ENCODE measurements at places on chromosomes 2 and 18.
A peak's percentile ranks its signal among the peaks of the same experiment; 100 is the strongest.

DNA sequence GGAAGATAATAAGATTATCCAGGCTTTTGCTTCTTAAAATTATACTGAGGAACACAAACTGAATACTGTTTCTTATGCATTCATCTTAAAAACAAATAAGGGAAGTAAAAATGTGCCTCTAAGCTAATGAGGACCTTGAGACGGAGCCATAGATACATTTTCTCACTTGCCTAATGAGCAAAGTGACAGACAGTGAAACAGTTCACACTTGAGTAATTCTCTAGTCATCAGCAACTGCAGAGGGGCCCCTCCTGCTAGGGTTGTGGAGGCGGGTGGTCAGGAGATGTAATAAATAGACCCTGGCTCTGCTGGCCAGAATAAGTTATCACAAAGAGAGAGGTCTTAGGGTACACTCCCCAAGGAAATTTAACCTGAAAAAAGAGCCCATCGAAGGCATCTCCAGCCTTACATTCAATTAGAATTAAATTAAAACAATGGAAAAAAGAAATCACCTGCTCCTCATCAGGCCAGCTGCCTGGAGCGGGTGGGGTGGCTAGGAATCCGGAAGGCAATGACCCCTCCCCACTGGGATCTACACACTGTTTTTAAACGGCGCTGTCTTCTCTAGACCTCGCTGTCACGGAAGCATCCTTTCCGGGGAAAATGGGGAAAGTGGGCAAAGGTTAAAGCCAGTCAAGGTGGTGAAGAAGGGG lies 32.6 kb upstream of the INSIG2 start:
- DNase-seq: no peak

GRCh38 chr18:48902856-48903601 lies 47.7 kb downstream of the SMAD7 start:
- DNase-seq: no peak

DNA sequence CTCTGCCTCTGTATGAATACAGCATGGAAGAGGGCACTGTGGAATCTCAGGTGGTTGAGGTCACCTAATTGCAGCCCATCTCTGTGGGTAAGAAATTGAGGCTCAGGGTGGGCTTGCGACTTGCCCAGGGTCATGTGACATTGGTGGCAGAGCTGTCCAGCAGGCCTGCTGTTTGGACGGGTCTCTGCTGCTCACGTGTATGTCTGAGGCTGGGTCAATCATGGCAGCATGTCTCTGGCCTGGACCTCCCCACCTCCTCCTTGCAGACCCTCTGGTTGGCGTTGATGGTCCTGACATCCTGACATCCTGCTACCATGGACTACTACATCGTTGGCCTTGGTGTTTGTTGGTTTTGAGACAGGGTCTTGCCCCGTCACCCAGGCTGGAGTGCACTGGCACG lies 64.3 kb upstream of the HPCAL1 start:
- no peak for DNase-seq

- DNase-seq: no peak
These were observed 261.6 kb upstream of the SPOPL start for GRCh38 chr2:138239902-138240491.

- no peak for DNase-seq
These were observed 19.2 kb downstream of the GPR75 start for GRCh38 chr2:53840580-53840979.

- DNase-seq: no peak
These were observed 62.8 kb upstream of the UPP2 start for GRCh38 chr2:158038901-158039300.

GRCh38 chr2:28392297-28393113 lies at the start of gene FOSL2:
Gene FOSL2 (plus strand): TSS chr2:28392858. CDS start chr2:28393721, 863 bp downstream.
- peak; percentile 90 for DNase-seq

- DNase-seq: no peak
These were observed 297.5 kb upstream of the CRIM1 start for GRCh38 chr2:36058076-36058475.

DNA sequence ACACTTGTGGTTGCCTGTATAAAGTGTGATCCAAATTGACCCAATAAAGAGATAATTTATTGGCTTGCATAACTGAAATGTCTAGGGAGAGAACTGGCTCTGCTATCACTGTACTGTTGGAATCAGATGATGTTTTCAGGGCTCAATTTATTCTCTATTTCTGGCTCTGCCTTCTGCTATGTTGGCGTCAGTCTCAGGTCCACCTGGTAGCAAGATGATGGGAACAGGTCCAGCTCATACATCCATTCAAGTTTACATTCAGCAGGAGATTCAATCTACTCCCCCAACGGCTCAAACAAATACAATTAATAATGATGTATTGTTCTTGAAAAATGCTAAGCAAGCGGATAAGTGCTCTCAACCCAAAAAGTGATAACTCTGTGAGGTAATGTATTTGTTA lies 297.7 kb upstream of the SYT4 start:
- DNase-seq: no peak

GRCh38 chr2:232986155-232986554 lies 26.9 kb downstream of the NGEF start:
- no peak for DNase-seq

DNA sequence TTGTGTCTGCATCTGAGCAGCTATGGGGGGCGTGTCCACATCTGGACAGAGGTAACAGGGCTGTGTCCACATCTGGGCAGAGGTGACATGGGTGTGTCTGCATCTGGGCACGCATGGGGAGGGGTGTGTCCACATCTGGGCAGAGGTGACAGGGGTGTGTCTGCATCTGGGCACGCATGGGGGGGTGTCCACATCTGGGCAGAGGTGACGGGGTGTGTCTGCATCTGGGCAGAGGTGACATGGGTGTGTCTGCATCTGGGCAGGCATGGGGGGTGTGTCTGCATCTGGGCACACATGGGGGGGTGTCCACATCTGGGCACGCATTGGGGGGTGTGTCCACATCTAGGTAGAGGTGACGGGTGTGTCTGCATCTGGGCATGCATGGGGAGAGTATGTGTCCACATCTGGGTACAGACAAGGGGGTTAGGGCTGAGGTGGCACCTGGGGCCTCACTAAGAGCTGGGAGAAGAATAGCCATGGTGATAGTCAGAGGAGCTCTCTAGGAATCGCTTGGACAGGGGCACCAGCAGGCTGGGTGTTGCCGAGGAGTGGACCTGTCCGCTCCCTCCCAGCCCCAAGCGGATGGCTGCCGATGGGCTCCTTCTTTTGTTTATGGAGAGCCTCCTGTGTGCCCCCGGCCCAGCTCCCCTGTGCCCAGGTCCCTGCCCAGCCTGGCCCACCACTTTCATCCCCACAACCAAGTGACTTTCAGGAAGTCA lies 177.8 kb downstream of the EIPR1 start:
- DNase-seq: no peak

DNA sequence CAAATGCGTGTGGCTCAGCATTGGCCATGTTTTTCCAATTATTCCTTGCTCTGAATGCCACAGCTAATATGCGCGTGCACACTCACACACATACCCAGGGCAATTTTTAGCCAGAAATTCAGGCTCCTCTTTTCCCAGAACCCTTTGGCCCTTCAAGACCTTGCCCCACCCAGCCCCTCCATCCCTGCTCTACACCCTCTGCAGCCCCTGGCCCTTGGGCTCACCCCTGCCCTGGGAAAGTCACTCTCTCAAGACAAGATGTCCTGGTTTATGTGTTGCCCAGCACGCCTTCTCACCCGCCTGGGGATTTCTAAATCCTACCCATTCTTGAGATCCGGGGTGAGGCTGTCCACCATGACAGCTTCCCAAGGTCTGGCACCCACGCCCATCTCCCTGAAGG lies 319.7 kb downstream of the CYP26B1 start:
- no peak for DNase-seq

DNA sequence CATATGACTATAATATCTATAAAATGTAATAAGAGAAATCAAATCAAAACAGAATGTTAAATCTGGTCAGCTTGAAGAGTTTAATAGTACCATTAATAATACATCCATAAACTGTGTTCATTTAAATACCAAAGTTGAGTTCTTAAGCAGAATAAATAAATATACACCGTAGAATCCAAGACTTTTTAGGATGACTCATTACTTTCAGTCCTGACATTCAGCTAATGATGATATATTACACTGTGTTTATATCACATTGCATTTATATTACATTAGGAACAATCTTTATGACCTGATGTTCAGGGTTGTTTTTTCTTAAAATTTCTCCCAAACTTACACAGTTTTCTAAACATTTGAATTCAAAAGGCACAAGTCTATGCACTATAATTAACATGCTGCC lies 331.3 kb downstream of the SS18 start:
- DNase-seq: no peak

- DNase-seq: no peak
These were observed 22.0 kb downstream of the FAM98A start for GRCh38 chr2:33577084-33577483.

DNA sequence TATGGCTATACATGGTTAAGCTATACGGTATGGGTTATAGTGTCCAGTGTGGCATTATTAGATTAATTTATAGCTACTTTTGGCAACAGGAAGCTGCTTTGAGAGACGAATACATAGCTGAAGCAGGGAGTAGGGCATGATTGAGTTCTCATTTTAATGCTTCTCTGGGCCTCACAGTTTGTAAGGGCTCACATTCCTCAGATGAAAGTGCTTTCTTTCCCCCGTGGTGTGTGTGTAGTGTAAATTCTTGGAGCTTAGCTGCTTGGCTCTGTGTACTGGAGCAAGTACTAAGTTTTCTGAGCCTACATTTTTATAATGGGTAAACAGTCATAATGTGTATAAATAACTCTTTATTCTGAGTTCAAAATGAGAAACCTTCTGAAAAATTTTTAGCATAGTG lies 173.7 kb downstream of the PTPRM start:
- DNase-seq: no peak

- no peak for DNase-seq
These were observed 77.8 kb downstream of the CTIF start for GRCh38 chr18:48616484-48617255.

DNA sequence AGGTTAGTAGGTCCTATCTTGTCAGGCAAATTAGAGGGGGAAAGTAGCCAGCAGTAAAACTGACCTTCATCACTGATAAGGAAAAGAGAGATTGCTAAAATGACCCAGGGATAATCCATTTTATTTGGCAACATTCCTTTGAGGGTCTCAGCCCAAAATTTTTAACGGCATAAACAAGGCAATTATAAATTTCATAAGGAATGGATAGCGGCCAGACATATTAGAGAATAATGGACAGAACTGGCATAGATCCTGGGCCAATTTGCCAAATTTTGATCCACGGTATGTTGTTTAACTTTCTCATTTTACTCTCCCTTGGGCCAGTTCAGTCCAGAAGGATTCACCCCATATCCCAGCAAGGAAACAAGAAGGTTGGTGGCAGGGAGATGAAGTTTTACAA lies 170.4 kb upstream of the BCL2L11 start:
- DNase-seq: no peak

DNA sequence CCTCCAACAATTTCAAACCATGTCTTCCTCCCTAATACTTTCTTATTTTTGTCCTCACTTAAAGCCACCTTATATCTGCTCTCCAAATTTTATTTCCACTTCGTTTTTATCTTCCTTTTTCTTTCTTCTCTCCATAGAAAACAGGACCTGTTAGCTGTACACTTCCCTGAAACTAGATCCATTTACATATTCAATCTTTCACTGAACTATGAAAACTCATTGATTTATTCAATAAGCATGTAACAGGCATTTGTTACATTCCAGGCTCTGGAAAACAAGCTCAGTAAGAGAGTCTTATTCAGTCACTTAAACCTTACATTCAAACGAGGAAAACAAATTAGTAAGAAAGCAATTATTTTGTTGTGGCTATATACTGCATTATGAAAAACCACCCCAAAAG lies 1225.3 kb downstream of the SUCLG1 start:
- DNase-seq: no peak

DNA sequence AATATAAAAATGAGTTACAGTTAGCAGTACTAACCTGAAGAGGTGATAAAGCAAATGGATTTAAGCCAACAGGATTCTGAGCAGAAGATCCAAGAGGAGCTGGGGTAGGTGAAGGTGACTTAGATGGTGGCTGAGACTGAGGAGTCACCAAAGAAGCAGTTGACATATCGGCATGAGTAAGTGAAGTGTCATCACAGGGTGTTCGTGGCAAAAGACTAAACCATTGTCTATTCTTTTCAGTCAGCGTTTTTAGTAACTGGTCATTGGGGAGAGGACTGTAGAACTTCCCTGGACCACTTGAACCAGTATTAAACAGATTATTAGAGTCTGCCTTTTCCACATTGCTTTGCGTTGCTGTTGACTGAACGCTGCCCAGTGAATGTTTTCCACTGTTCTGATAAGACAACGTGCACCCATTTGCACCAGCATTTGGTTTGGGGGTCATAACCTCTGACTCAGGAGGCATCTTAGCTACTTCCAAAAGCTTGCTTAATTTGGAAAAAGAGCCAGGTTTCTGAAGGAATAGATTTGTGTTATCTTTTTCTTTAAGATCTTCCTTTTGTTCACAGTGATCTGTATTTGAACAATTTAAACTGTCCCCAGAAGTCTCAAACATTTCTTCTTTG lies 63.3 kb upstream of the WDSUB1 start:
- DNase-seq: no peak

DNA sequence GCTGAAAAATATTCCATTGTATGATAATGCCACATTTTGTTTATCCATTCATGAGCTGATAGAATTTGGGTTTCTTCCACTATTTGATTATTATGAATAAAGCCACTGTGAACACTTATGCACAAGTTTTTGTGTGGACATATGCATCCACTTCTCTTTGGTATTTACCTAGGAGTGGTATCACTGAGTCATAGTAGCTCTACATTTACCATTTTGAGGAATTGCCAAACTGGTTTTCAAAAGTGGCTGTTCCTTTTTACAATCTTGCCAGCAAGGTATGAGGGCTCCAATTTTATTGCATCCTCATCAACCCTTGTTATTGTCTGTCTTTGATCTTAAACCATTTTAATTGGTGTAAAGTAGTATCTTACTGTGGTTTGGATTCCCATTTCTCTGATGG lies 13.3 kb upstream of the EHBP1 start:
- no peak for DNase-seq

DNA sequence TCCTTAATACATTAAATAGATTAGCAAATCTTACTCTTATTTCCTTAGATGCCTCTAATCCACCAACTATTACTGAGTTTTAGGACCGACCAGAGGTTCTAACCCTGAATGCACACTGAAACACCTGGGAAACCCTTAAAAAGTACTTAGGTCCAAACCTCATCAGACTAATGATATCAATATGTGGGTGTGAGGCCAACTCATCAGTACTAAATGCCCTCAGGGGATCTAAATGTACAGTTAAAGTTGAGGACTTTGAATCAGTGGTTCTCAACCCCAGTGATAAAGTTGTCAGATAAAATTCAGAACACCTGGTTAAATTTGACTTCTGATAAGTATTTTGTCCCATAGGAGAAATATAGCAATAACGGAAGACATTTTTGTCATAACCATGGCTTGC lies 20.9 kb downstream of the MMADHC start:
- DNase-seq: no peak

GRCh38 chr2:108460345-108461037 lies 11.5 kb downstream of the GCC2 start:
- DNase-seq: no peak

GRCh38 chr2:40168546-40168945 lies 283.3 kb downstream of the SLC8A1 start:
- DNase-seq: no peak

All from CD8-positive, alpha-beta memory T cell (primary cell).